ENCODE measurements at places on chromosomes 4 and X.

DNA sequence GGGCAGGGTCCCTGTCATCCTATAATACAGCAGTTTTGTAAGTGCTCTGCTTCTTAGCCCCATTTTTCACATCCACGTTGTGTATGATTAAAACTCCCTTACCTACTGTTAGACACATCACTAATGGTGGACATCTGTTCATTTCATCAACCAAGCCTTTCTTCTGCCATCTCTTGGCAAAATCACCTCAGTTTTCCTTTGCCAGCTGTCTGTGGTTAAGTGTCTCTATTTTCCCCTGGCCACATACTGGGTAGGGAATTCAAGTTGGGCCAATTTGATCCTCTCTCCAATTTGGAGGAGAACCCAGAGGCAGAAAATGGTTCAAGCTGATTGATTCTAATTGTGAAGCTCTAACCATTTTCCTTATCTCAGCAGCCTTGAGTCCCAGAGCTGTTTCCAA lies 436.1 kb downstream of the PCDH7 start:
- no peak for DNase-seq

DNA sequence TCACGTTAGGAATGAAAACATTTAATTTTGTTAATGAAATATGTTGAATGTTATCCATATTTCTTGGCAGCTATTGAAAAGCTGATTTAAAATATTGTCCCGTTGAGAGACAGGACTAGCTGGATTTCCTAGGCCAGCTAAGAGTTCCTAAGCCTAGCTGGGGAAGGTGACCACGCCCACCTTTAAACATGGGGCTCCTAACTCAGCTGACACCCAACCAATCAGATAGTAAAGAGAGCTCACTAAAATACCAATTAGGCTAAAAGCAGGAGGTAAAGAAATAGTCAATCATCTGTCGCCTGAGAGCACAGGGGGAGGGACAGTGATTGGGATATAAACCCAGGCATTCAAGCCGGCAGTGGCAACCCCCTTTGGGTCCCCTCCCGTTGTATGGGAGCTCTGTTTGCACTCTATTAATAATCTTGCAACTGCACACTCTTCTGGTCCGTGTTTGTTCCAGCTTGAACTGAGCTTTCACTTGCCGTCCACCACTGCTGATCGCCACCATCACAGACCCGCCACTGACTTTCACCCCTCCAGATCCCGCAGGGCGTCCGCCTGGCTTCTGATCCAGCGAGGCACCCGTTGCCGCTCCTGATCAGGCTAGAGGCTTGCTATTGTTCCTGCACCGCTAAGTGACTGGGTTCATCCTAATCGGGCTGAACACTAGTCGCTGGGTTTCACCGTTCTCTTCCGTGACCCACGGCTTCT lies 308.9 kb downstream of the GLUD2 start:
- no peak for DNase-seq

- DNase-seq = no peak
Measured at GRCh38 chr4:185305979-185306442, 89.7 kb downstream of the LRP2BP start.

- no peak for DNase-seq
Measured at GRCh38 chr4:102399021-102399420, 53.7 kb upstream of the SLC39A8 start.

GRCh38 chr4:107265859-107266258 lies 229.7 kb upstream of the DKK2 start:
- no peak for DNase-seq

DNA sequence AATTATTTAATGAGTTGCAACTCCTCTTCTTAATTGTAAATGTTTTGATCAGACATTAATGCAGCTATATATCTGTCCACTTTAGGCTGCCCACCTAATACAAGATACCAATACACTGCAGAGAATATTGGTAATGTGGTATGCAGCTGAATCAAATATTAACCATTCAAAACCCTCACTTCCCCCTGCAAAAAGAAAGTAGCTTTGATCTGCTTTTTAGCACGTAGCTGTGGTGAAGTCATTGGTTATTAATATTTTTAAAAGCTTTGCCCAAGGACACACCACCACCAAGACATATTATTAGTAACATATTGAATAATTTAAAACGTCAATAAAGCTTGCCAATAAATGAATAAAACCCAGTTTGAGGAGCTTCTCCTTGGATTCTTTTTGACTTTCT lies 28.6 kb upstream of the CYP2U1 start:
- no peak for DNase-seq

- DNase-seq = no peak
Measured at GRCh38 chr4:36471903-36472302, 190.5 kb downstream of the DTHD1 start.

GRCh38 chr4:183153190-183153916 lies 54.3 kb downstream of the WWC2 start:
- DNase-seq = no peak

DNA sequence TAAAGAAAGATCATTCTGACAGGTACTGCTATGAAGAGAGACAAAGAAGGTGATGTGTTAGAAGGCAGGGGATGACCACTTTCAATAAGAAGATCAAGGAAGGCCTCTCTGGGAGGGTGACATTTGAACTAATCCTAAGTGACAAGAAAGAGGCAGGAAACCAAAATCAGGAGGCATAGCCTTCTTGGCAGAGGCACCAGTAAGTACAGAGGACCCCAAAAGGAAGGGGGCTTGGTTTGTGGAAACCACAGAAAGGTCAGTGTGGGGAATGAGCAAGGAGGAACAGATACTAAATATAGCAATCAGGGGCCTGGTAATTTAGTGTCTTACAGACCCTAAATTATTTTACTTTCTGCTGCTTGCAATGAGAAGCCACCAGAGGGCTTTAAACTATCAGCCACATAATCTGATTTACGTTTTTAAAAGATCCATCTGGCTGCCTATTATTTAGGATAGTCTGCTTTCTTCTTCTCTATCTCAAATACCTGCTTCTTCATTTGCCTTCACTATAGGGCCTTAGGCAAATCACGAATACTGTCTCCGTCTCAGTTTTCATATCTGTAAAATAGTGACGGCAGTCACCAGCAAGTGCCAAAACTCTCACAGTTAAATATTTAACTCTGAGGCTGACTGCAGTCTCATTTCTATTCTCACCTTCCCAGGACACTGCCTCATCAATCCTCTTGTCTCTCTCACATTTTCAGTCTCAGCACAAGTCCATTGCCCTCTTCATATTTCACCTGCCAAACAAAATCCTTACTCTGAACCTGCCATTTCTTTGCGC lies 16.7 kb downstream of the NR3C2 start:
- no peak for DNase-seq

DNA sequence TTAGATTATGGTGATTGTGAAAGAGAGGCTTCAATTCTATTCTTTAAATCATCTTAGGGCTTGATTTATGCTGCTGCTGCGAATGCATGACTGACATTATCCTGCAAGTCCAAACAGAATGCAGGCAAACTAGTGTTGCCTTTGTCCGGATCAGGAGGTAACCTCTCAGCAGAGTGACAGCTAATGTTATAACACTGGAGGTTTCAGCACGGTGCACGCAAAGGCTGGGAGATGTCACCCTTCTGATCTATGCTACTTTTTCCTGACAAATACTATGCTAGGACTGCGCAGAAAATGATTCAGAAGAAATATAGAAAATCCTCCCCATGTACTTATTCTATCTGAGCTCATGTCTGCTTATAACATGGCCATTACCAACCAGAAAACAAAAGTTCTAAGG lies 48.2 kb downstream of the ANOS1 start:
- no peak for DNase-seq

DNA sequence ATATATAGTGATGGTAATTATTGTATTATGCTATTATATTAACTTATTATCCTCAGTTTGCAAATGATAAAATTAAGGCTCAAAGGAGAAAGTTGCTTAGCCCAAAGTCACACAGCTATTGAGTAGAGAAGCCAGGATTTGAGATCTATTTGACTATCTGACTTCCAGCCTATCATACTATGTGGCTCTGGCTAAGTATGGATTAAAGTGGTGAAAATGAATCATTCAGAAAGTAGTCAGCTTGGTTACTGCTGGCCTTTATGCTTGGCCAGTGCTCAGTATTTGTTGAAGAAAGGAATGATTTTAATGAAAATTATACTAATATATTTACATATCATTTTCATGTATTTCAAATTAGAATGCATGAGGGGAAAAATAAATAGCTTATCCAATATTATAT lies 219.8 kb downstream of the SHROOM3 start:
- no peak for DNase-seq

GRCh38 chrX:44914532-44915198 lies 41.7 kb downstream of the KDM6A start:
- no peak for DNase-seq

- no peak for DNase-seq
Measured at GRCh38 chr4:150482581-150482980, 99.4 kb upstream of the MAB21L2 start.

DNA sequence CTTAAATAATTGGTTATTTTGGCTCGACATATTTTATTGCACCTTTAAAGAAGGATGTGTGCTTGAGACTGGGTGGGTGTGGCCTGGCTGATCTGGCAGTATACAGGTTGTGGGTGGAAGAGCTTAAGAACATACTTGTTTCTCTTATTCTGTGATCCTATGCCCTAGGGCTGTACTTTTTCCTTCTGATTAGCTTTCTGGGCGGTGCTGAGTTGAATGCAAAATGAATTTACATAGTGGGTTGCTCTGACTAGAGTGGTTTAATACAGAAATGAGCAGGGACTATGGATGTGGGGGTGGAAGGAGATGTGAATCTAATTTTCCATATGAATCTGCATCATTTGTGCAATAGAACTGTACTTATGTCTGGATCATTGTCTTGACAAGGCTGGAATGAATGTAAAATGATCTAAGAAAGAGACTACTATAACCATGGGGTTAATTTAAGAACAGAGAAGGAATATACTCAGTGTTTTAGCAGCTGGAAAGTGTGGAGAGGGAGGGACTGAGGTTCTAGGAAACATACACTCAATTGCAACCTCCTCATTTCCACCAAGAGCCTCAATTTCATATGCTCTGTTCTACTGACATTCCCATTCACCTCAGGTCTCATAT lies 73.7 kb downstream of the RLIM start:
- no peak for DNase-seq

DNA sequence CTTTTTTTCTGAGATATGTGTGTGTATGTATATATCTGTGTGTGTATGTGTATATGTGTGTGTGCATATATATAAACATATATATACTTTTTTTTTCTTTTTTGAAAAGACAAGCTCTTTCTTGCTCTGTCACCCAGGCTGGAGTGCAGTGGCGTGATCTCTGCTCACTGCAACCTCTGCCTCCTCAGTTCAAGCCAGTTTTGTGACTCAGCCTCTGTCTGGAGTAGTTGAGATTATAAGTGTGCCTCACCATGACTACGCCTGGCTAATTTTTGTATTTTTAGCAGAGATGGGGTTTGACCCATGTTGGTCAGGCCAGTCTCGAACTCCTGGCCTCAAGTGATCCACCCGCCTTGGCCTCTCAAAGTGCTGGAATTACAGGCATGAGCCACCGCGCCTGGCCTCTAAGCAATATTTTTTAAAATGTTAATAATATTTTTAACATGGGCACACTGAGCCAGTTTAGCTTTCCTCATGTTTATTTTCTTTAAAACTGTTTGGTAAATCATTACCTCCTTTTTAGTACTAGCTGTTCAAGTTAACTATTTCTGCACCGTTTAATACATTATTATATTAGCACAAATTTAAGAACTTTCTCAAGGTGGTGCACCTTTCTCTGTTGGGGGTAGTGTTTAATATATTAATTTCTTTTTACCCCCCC lies 33.3 kb downstream of the BBS12 start:
- no peak for DNase-seq

GRCh38 chr4:84258905-84259830 lies 239.9 kb downstream of the NKX6-1 start:
- DNase-seq = no peak

- DNase-seq = no peak
Measured at GRCh38 chr4:39528061-39528465, 824 bp upstream of the UGDH start.

DNA sequence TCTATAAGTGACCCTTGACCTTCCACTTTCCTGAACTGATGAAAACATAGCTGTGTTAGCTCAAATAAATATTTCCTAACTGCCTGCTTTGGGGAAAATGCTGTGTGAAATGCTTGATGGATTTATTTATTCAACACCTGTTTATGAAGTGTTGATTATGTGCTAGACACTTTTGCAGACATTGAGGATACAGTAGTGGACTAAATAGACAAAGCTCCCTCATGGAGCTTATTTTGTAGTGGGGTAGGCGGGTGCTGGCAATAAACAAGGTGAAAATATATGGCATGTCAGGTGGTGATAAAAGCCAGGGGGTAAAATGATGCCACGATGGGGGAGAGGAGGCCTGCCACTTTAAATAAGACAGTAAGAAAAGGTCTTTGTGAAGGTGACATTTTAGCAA lies 50.2 kb upstream of the TLR3 start:
- no peak for DNase-seq

GRCh38 chrX:46713672-46714490 lies 45.0 kb downstream of the SLC9A7 start:
- DNase-seq = no peak

All from cortex of kidney (tissue), 1 donor.